Gastroesophageal sphincter (tissue), 4 donors: ENCODE measurements at places on chromosomes 6 and 20. TPM values are rescaled to one million over a fixed set of nuclear protein-coding genes. Genes with fewer than 3 reads are reported as not detected.
A peak's percentile ranks its signal among the peaks of the same experiment; 100 is the strongest.

DNA sequence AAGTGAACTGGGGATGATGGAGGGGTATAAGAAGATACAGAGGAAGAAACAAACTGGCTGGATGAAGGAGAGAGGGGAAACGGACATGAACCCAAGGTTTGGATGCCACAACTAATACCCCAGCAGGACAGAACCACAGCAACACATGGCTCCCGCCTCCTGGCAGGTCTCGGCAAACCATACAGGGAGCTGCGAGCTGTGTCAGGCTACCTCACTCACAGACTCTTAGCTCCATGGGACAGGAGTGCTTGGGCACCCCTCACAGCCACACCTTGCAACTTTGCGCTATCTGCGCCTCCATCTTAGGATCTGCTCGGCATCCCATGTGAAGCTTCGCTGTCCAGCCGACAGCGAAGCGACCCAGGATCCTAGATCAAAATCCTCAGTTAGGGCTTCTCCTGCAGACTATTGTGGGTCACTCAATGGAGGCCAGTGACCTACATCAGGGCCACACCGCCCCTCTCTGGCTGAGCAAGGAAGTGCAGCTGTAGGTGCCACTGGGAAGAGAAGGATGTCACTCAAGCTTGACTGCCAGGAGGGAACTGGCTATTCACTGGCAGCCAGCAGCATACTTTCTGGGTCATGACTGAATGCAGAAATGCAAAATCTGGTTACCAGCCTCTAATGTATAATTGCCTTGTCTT is 174.4 kb upstream of the RIN2 start:
- ATAC-seq, result peak; percentile 49

- no peak for ATAC-seq
Observed at GRCh38 chr6:74756923-74757322, 448.9 kb downstream of the COL12A1 start.

- ATAC-seq, result no peak
Observed at GRCh38 chr20:61027218-61027617, 224.8 kb upstream of the CDH4 start.

DNA sequence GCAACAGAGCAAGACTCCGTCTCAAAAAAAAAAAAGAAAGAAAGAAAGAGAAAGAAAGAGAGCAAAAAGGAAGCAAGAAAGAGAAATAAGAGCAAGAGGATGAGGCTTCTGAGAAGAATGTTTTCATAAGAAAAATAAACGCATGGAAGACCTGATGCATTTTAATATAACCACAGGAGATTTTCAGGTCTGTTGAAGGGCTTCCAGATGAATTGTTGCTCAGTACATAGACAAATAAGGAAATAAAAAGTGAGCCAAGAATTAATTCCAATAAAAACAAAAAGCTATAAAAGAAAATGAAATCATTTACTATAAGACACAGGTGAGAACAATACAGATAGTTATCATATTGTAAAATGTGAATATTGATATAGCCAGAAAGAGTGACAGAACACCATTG is 43.5 kb downstream of the PERP start:
- ATAC-seq, result no peak

GRCh38 chr6:39075807-39076622 is 27.4 kb downstream of the GLP1R start:
- ATAC-seq, result no peak

The IRAK1BP1 gene
- total RNA-seq, result 4.7 TPM

The PSORS1C2 gene
- not detected for total RNA-seq

The CALHM4 gene
- total RNA-seq, result not detected
